ENCODE measurements at places on chromosomes 7 and 10.

GRCh38 chr7:71322201-71322600 is 190.3 kb downstream of the GALNT17 start:
- no peak for DNase-seq

DNA sequence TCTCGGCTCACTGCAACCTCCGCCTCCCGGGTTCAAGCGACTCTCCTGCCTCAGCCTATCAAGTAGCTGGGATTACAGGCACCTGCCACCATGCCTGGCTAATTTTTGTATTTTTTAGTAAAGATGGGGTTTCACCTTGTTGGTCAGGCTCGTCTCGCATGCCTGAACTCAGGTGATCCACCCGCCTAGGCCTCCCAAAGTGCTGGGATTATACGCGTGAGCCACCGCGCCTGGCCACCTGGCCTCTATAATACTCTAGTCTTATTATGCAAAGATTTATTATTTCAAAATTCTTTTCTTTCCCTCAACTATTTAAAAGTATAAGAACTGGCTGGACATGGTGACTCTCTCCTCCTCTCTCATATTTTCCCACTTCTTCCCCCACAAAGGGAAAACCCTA is 30.0 kb upstream of the C1GALT1 start:
- no peak for DNase-seq

DNA sequence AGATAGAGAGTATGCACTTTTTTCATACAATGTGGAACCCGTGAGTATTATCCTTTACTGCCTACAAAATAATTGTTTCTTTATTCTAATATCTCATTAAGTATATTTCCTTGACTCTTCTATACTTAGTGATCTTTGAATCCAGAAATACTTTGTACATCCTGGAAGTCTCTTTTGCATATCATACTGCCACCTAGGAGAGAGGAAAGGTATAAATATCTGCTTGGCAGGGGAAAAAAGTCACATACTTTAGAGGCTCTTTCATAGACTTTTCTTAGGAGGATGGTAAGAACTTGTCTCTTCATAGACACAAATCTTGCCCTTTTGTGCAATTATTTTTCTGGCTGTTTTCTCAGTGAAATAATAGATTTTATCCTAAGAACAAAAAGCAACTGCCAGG is 436.0 kb downstream of the PAXIP1 start:
- DNase-seq: no peak

GRCh38 chr10:3354174-3354900 is 181.8 kb upstream of the PITRM1 start:
- DNase-seq: no peak
